ENCODE measurements at places on chromosomes 5 and 9.

DNA sequence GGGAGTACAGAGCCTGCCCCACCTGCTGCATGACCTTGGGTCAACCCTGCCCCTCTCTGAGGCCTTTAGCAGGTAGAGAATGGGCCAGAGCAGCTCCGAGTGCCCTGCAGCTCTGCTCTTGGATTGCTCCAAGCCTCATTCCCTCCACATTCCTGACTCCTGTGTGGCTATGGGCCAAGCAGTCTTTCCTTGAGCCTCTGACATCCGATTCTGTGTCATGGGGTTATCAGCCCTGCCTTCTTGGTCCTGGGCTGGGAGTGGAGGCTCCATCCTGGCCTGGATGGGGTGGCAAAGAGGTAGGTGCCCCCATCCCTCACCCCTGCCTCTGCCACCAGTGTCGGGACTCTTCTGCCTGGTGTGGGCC lies 13.7 kb downstream of the FPGS start:
- no peak for DNase-seq

DNA sequence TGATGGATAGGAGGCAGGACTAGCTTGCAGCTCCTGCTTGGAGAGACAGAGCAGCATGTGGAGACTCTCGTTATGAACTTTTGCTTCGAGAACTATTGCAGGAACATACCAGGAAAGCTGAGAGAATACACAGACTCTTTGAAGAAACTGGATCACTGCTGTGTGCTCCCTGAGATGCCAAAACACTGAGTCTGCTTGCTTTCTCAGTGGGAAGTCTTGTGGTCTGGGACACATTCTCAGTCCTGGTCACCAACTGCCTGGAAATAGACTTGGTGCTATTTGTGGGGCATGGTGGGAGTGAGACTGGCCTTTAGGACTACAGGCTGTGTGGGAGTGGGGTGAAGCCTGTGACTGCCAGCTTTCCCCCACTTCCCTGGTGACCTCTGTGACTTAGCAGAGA lies 252.6 kb downstream of the MED10 start:
- peak; percentile 47 for DNase-seq

GRCh38 chr5:93891491-93892480 lies 150.4 kb upstream of the POU5F2 start:
- DNase-seq: no peak

DNA sequence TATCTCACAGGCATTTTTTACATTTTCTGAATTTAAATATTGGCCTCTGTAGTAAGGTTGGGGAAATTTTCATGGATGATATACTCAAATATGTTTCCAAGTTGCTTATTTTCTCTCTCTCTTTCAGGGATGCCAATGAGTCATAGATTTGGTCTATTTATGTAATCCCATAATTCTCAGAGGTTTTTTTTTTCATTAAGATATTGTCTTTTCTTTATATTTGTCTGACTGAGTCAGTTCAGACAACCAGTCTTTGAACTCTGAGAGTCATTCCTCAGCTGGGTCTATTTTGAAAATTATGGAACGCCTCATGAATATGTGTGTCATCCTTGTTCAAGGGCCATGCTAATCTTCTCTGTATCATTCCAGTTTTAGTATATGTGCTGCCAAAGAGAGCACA lies 223.2 kb downstream of the PCSK1 start:
- peak; percentile 41 for DNase-seq

GRCh38 chr5:125006011-125006685 lies 259.7 kb upstream of the ZNF608 start:
- DNase-seq: no peak

GRCh38 chr5:154189819-154190594 lies 526 bp upstream of the GALNT10 start:
- DNase-seq: peak; percentile 33

GRCh38 chr5:142777850-142778249 lies 7.7 kb downstream of the ARHGAP26 start:
- no peak for DNase-seq
